CD4-positive, alpha-beta T cell treated with Interleukin-10 for 1 hour (primary cell): ENCODE measurements at places on chromosomes 7 and 10.

DNA sequence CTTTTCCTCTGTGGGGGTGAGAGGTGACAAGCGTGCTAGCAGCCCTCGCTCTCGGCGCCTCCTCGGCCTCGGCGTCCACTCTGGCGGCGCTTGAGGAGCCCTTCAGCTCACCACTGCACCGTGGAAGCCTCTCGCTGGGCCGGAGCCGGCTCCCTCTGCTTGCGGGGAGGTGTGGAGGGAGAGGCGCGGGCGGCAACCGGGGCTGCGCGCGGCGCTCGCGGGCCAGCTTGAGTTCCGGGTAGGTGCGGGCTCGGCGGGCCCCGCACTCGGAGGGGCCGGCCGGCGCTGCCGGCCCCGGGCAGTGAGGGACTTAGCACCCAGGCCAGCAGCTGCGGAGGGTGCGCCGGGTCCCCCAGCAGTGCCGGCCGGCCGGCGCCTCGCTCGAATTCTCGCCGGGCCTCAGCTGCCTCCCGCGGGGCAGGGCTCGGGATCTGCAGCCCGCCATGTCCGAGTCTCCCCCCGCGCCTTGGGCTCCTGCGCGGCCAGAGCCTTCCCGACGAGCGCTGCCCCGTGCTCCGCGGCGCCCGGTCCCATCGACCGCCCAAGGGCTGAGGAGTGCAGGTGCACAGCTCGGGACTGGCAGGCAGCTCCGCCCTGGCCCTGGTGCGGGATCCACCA lies 352.8 kb upstream of the PODXL start:
- no peak for DNase-seq

- no peak for DNase-seq
These were observed 40.9 kb upstream of the ANLN start for GRCh38 chr7:36348771-36349170.

DNA sequence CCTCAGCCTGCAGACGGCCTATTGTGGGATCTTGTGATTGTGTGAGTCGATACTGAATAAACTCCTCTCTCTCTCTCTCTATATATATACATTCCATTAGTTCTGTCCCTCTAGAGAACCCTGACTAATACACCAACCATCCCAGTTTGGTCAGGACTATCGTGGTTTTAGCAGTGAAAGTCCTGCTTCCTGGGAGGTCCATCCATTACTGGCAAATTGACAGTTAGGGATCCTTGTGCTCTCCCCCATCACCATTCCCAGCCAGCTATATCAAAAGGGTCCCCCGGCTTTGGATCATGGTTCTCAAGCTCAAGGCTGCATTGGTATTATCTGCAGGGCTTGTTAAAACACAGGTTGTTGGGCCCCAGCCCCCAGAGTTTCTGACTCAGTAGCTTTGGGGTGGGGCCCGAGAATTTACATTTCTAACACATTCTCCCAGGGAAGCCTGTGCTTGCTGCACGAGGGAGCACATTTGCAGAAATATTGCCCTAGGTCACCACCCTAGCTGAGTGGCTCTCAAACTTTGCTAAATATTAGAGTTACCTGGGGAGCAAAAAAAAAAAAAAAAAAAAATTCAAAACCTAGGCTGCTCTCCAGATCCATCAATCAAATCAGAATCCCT lies 899.1 kb upstream of the AUTS2 start:
- DNase-seq, result no peak

- no peak for DNase-seq
These were observed 29.2 kb upstream of the ATRNL1 start for GRCh38 chr10:115063701-115064658.

GRCh38 chr7:111083413-111083812 lies 7.5 kb upstream of the LRRN3 start:
- peak; percentile 71 for DNase-seq

DNA sequence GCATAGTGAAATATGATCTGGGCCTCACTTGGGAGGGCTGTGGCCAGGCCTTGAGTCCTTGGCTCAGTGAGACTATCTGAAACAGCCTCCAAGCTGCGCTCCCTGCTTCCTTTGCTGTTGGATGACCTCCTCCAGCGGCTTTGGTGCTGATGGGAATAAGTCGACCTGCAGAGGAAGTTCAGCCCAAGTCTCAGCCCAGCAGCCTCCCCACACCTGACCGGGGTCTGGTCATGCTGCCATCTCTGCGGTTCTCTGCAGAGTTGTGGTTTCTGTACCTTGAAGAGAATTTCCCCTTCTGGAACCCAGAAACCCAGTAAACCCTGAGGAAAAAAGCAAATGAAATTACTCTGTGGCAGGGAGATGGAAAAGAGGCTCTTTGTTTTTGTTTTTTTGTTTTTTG lies 4.6 kb upstream of the RBAK start:
- DNase-seq, result no peak

DNA sequence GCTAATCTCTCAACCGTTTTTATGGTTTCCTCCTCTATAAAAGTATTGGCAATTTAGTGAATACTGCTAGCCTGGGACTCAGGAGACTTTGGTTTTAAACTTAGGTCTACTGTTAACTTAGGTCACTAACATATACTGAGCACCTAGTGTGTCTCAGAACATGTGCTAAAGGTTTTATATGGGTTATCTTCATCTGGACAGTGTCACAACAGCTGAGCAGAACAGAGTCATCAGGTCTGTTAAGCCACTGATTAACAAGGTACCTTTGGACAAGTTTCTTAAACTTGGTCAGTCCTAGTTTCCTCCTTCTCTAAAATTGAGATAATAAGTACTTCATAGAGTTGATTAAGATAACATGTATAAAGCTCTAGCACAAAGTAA lies 30.6 kb downstream of the NET1 start:
- no peak for DNase-seq

DNA sequence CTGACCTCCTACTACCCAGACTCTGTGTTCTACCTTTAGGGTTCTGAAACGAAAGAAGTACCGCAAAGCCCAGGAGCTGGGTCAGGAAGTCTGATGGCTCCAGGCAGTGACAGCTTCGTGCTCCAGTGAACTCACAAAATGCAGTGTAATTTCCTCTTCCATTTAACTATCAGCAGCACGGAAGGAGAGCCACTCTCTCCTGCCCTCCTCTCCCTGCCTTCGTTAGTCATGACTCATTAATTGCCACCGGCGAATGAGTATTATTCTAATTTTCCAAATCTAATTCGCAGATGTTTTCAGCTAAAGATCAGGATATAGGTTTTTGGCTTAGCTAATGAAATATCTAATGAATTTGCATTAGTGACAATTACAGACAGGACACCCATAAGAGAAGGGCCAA lies 1262.0 kb downstream of the TYW1 start:
- no peak for DNase-seq

GRCh38 chr10:47190301-47190700 lies 109.7 kb upstream of the GDF10 start:
- no peak for DNase-seq

DNA sequence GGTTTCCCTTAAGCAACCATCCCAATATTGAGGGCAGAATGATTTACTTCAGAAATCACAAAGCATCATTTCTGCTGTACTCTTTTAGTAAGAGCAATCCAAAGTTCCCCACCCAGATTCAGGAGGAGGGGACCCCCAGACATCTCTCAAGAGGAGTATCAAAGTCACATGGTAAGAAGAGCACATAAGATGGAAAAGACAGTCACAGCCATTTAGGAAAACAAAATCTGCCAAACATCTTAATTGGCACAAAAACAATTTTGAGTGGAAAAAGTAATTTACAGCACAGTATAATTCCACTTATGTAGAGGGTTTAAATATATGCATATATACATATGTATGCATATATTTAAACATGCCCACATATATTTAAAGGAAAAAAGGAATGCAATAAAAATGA lies 1329.0 kb upstream of the CELF2 start:
- DNase-seq, result no peak

GRCh38 chr10:90591629-90592028 lies 266.2 kb downstream of the HTR7 start:
- no peak for DNase-seq

DNA sequence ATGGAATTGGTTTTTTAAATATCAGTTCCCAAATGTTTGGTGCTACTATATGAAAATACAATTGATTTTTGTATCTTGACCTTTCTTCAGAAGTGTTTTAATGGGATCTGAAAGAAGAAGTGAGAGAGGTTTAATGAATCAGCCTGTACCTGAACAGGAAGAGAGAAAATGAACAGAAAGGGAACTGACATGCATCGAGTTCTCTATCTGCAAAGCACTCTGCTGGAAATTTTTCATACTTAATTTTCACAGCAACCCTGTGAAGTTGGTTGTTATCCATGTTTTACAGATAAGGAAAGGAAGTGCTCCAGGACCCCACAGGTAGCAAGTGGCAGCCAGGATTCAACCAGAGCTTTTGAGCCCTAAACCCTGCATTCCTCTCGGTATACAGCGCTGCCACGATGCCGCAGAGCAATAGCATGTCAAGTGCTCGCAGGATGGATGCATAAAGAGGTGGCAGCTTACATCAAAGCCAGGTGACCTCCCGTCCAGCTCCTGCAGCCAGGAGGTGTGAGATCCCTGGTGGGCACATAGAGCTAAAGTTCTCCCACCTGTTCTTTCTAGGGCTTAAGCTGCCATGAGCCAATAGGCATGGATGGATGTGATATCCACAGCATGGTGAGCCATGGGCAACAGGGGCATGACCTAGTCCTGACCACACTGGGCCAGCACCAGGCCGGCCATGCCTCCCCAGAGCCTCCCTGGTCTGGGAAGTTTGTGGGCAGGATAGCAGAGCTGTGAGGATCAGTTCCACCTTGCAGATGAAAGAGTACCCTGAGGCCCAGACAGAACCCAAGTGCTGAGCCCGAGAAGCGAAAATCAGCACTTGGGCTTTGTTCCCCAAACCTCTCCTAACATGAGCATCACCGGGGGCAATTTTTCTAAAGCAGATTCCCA lies 57.2 kb downstream of the CALML3 start:
- no peak for DNase-seq
